BE2C (cell line): ENCODE measurements at places on chromosomes 12 and 14.

DNA sequence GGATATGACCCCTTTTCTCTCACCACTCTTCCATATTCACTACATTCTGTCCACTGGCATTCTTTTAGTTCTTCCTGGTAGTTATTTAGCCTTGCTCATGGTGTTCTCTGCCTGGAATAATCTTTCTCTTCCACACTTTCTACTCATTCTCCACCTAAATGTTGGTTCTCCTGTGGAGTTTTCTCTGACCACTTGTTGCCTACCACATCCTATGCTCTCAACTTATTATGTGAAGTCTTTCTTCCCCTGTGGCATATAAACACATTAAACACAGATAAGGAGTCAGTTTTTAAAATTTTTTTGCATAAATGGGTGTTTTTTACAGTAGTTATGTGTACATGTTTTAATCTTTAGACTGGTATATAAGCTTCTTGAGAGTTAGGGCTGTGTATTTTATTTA is 3.3 kb upstream of the SMARCC2 start:
- no peak for DNase-seq

- DNase-seq, result no peak
These were observed 9.2 kb upstream of the CRIP2 start for GRCh38 chr14:105465209-105466031.

DNA sequence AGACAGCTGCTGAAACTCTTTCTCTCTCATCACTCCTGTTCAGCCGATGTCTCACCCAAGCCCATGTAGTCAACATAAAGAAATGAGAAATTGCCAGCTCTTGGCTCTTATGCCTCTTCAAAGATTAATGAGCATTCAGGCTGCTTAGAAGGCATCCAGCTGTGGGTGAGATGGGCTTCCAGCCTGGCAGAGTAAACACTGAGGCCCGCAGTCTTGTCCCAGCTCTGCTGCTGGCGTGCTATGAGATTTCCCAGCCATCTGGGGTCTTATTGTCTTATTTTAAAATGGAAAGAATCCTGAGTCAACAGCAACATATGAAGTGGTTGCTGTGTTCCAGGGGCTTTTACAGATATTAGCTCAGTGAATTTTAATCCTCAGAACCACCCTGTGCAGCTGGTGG is 12.6 kb downstream of the RXYLT1 start:
- no peak for DNase-seq

DNA sequence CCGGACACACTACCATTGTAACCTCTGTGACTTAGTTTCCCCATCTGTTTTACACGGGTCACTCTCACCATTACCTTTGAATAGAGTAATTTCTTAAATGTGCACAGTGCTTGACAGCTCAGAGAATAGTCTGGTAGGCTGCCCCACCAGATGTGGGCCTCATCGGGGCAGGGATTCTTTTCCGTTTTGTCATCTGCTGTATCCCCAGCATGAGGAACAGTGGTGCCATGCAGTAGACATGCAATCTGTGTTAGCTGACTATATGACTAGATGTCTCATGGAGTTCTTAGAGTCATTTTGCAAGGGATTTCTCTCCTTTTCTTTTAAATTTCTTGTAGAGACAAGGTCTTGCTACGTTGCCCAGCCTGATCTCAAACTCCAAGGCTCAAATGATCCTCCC is 44.9 kb upstream of the PLEKHG3 start:
- no peak for DNase-seq

GRCh38 chr14:104264495-104265265 is 126.3 kb downstream of the KIF26A start:
- peak; percentile 8 for DNase-seq

GRCh38 chr14:93989939-93990338 is 7.2 kb upstream of the CCDC197 start:
- DNase-seq, result no peak

GRCh38 chr14:55450987-55451386 is 10.6 kb upstream of the TBPL2 start:
- DNase-seq, result no peak

GRCh38 chr14:55514819-55515490 is 65.1 kb upstream of the KTN1 start:
- DNase-seq, result no peak

GRCh38 chr12:18275981-18276380 is 14.7 kb downstream of the PIK3C2G start:
- DNase-seq, result no peak

DNA sequence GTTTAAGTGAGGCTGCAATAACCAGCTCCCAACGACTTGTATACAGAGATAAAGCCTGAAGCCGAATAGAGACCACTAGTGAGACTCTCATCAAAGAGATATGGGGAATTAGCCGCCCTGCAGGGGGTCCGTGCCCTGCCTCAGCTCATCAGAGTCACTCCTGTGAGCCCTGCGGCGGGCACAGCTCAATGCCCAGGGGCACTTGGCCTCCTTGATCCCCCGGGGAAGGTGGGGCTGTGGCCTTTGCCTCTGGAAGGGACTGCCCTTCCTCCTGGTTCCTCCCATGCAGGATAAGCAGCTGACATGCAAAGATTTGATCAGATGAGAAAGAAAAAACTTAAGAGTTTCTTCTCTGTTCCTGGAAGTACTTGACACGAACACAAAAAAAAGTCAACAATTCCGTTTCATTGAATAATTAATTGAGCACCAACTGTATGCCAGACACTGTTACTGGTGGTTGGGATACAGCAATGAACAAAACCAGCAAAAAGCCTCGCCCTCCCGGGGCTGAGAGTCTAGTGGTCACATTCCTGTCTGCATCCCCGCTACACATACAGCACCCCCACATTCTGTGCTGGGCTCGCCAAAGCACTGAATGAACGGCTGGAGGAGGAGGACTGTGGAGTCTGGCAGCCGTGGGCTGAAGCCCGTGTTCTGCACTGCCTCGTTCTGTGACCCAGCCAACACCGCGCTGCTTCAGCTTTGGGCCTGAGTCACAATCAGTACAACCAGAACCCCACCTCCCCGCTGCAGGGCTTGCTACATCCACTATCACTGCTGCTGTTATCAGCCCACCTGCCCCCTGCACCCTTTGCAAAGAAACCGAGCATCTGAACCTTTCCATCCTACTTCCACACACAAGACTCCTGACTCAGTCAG is 10.3 kb downstream of the TTC7B start:
- no peak for DNase-seq

DNA sequence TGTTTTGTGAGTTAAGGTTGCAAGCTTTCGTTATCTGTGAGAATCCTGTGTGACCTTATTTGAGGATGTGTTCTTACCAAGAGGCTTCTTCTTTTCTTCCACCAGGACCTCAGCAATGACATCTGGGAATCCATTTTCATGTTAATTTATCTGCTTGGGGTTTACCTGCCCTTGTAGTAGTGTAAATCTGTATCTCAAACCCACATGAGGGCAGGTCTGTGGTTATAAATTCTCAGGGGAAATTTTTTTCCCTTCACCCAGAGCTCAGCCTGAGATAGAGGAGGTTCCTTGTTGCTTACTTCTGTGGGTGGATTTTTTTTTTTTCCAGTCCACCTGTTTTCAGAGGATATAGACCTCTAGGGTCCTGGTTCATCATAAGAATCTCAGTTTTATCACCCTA is 70.8 kb downstream of the AKAP6 start:
- no peak for DNase-seq

GRCh38 chr12:12229556-12230092 is 37.2 kb downstream of the LRP6 start:
- DNase-seq, result no peak

DNA sequence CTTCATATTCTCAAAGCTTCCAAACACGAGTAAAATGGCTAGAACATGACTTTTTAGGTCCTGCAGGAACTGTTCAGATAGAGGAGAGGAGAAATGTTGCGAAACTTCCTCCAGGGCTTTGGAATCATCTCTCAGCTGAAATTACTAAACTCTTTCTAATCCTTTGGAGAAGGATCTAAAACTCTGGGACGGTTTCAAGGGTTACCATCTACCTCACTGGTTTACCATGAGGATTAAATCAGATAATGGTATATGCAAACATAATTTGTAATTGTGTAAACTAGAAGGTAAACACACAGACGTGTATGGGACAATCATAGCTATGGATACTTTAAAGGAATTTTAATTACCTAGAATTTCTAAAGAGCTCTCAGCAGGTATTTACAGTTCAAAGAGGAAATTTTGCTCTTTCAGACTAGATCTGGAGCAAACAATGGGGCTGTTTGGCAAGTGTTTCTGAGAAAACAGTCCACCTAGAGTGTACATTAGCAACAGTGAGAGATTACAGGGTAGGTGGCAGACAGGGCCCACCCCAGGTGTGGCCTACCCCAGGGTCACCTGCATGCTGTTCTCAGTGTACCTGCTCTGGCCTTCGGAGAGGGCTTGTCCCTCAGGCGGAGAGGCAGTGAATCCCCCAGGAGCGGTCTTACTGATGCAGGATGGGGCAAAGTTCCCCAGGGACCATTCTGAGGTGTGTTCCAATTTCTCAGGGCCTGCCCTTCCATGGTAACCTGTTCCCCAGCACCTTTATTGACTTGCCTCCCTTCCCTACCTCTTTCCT is 124.7 kb upstream of the MAX start:
- DNase-seq, result no peak

DNA sequence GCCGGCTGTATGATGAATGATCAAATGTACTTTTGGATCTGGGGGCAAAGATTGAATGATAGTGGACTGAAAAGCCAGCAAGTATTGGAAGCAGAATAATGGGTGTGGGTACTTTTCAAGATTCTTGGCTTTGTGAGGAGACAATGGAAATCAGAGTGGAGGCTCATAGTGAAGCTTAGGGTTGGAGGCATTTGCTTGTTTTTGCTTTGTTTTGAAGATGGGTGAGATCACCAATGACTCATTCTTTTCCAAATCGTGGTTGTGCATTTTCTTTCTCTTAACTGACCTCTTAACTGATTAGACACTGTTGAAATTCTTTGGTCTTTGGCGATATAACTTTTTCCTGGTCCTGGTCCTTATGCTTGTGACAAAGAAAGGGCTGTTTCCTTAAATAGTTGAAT is 54.4 kb downstream of the PELI2 start:
- no peak for DNase-seq

DNA sequence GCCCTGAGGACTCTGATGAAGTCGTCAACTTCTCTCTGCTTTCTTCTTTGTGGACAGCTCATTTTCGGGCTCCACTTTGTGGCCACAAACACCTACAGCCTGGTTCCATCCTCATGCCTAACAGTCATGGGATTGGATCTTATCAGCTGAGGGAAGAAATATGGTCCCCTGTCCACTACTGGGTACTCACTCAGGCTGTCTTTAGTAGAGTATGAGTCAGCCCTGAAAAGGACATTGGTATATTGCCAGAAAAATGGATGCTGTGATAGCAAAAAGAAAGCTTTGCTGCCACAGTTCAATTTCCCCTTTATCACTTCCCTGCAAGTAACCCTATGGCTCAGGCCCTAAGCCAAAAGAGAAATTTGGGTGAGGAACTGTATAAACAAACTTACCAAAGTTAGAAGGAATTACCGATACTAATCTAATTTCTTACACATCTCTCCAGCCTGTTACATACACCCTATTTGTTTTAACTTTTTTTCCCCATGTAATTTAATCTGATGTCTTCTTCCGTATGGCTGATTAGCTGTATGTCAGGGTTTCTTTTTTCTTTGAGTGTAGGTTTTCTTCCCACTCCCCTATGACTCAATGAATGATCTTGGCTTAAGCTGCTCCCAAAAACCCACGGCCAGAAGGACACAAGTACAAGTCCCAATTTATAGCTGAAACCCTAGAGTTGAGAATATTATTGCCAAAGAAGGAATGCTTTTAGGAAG is 29.1 kb downstream of the MTHFD1 start:
- DNase-seq, result no peak

DNA sequence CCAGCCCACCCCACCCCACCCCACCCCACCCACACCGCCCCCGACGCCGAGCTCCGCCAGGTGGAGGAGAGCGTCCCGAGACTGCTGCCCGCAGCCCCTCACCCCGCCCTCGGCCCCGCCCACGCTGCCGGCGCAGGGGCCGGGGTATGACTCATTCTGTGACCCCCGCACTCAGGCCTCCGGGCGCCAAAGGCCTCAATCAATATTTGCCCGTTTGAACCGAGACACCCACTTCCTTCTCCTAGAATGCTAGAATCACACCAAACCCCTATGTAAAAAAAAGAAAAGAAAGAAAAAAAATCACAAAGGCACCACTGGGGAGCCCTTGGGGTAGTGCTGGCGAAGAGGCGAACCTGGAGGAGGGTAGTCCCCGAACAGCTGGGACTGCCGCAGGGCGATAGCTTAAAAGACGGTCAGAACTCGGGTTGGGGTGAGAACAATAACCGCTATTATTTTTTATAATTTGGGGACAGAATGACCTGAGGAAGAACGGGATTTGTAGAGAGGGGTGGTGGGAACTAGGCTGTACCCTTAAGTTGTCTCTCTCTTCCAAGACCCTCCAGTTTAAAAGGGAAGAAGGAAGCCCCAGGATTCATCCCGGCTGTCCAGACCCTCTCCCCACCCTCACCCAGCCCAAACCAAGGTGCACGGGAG is 894 bp downstream of the KRT8 start:
- peak; percentile 52 for DNase-seq

DNA sequence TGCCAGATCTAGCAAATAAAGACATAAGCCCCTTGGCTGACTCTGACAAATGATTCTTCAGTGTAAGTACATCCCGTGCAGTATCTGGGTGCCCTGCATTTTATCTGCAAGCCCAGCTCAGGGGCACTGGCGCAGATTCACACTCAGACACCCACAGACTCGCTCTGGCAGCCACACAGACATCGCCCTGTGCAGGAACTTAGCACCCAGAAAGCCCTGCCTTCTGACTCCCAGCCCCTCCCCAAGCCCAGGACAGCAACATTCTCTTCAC is 44.9 kb upstream of the NCOR2 start:
- no peak for DNase-seq

- no peak for DNase-seq
These were observed 714.1 kb downstream of the FSCB start for GRCh38 chr14:43792980-43793379.

- no peak for DNase-seq
These were observed 371.5 kb downstream of the LRIG3 start for GRCh38 chr12:58548801-58549200.

DNA sequence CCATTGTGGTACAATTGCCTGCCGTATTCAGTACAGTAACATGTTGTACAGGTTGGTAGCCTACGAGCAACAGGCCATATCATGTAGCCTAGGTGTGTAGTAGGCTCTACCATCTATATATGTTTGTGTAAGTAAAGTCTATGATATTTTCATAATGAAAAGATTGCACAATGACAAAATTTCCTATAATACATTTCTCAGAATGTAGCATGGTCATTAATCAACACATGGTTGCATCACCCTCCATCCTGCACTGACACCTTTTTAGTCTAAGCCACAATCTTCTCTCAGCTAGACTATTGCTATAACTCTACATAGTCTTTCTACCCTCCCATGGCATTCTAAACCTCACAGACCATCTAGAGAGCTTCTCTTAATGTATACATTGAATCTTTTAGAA is 158.5 kb upstream of the HMGA2 start:
- no peak for DNase-seq

- DNase-seq, result no peak
These were observed 14.8 kb downstream of the CDKL1 start for GRCh38 chr14:50381823-50382287.

DNA sequence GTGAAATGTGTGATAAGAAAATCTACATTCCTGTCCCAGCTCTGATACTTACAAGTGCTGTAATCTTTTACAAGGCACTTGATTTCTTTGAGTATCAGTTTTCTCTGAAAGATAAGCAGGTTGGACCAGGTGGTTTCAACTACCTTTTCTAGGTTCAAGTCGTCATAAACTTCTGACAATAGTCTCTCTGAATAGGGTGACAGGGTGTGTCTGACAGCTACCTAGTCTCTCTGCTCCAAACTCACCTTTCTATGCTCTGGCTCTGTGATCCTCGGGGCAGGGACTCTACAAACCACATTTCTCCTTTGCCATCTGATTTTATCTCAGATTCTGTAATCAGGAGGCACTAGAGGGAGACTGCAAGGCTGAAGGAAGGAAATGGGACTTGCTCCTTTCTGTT is 137.7 kb upstream of the SYT1 start:
- no peak for DNase-seq
